NCI-H345 (cell line): ENCODE measurements at places on chromosomes 16 and 17.

GRCh38 chr17:230395-230770, 48.9 kb upstream of the DOC2B start:
- no peak for DNase-seq

- no peak for DNase-seq
Observed at GRCh38 chr17:28298449-28298848, 20.6 kb upstream of the TMEM97 start.

DNA sequence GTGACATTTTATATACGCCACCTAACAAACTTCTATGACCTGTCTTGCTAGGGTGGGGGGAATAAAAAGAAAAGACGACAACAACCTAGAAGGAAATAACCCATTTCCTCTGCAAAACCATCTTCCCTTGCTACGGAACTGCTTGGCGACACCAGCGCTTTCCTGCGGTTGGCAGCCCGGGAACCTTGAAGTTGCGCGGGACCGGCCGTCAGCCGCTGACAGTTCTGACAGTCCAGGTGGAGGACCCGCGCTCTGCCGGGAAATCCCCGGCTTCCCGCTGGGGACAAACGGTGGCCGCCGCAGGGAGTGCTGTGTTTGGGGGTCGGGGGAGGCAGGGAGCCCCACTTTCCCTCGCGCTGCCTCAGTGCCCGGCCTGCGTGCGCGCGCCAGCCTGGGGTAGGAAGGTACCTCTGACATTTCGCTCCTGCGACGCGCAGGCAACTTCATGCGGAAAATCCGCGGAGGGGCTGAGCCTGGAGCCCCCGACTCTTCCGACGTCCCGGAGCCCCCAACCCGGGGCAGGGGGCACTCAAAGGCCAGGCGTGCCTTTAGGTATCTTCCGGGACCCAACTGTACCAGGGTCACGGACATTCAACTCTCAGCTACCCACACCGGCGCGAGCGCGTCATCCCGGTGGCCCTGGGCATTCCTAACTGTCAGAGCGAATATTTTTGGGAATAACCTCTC, 516 bp downstream of the SLC16A6 start:
- no peak for DNase-seq

DNA sequence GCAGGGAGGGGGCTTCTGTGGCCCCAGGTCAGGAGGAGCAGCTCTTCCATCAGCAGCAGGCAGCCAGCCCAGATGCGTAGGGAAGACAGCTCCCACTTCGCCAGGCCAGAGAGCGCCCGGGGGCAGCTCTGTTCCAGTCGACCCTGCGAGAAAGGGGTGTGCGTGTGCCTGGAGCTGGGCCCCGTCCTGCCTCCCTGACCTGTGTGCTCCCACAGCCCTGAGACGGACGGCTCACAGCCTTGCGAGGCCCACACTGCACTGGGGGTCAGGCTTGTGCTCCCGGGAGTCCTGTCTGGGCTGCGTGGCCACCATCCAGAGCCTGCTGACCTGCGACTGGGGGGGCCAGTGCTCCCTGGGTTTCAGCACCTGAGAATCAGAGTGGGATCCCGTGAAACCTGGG, 469 bp upstream of the MSLN start:
- DNase-seq = no peak

GRCh38 chr16:78895681-78896080, 704.9 kb downstream of the MAF start:
- DNase-seq = no peak

- no peak for DNase-seq
Observed at GRCh38 chr16:73036074-73036826, 11.7 kb downstream of the ZFHX3 start.

GRCh38 chr16:79776243-79776847, 175.8 kb upstream of the MAF start:
- no peak for DNase-seq

GRCh38 chr16:72182976-72183375, 11.0 kb upstream of the PMFBP1 start:
- no peak for DNase-seq

GRCh38 chr17:41962768-41963434, 3.7 kb upstream of the CNP start:
- DNase-seq = peak; percentile 51

- peak; percentile 54 for DNase-seq
Observed at GRCh38 chr17:81409190-81409935, 14.1 kb downstream of the BAHCC1 start.

DNA sequence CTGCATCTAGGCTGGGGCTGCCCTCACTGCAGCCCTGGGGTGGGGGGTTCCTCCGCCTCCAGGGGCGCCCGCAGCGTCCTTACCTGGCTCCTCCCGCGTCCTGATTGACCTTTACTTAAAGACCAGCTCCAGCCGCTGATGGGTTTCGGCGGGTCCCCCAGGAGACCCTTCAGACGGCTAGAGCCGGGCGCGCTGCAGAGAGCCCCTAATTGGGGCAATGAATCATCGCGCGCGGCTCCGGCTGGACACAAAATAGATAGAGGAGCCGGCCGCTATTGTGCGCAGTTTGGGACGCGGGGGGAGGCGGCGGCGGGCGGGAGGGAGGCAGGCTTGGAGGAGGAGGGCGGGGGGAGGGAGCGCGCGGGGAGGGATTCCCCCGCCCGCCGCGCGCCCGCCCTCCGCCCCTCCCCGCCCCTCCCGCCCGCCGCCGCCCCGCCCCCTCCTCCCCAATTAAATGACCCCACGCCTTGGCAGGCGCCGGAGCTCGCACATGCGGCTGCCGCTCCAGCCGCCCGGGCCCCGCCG, 56.5 kb upstream of the CIBAR2 start:
- DNase-seq = peak; percentile 23

- DNase-seq = no peak
Observed at GRCh38 chr16:3311496-3311895, 6.2 kb downstream of the ZNF75A start.

GRCh38 chr17:28948342-28948741, 3.0 kb downstream of the PHF12 start:
- DNase-seq = no peak

DNA sequence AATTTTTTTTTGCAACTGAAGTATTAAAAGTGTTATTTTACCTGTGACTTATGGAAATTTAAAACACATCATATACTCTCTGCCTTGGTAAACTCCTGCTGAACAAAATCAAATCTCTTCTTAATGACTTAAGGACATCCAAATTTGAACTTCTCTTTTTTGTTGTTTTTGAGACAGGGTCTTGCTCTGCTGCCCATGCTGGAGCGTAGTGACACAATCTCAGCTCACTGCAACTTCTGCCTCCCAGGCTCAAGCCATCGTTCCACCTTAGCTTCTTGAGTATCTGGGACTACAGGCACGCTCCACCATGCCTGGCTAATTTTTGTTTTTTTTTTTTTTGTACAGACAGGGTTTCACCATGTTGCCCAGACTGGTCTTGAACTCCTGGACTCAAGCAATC, 56.1 kb downstream of the SKAP1 start:
- no peak for DNase-seq

DNA sequence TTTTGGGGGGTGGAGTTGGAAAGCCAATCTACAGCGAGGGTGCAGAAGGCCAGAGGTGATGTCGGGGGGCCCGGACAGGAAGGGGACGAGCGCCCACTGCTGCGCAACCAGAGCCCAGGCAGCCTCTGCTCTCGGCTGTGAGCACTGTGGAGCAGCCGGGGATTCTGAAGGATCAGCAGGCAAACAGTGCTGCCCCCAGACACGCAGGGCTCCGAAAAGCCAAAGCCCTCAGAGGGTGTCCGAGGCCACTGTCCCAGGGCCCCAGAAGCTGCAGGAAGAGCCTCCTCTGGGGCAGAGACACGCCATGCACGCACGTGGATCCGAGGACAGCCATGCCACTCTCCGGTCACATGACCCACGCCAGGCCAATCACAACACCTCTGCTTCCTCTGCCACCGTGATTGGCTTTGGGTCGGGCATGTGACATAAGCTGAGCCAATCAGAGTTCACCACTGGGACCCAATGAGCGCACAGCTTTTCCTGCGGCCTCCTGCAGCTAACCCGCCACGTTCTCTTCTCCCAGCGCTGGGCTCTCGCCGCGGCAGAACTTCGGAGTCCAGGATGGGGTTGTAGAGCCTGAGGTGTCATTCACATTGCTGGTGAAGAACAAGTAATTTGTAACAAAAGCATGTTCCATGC, 40.7 kb downstream of the ACTG1 start:
- peak; percentile 95 for DNase-seq

GRCh38 chr16:71732587-71732986, 8.1 kb upstream of the PHLPP2 start:
- no peak for DNase-seq

DNA sequence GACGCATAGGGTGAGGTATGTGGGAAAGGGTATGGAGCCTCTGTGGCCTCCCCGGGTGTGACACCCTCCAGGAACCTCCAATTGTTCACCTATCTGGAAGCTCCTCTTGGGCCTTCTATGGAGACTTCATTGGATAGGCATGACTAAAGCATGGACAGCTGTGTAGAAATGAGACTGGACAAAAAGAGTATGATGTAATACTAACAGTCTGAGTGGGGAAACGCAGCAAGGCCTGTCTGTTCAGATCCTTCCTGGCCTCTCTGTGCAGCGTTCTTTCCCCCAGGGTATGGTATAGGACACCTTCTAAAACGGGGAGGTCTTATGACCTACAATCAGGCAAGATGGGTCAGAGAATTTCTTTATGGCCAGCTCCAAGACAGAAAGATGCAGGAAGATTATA, 30.7 kb upstream of the CCNF start:
- DNase-seq = no peak

DNA sequence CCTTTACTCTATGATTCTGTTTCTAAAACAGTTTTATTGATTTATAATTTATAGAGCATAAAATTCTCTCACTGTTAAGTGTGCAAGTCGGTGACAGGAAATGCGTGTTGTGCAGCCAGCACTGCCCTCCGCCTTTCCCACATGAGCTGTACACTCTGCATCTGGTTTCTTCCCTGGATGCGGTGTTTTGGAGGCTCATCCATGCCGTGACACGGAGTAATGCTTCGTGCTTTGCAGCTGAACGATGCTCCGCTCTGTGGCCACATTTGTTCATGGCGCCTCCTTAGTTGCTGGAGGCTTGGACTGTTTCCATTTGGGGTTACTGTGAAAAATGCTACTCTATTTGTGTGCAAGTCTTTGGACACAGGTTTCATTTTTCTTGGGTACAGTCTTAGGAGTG, 7.2 kb upstream of the IGFALS start:
- DNase-seq = no peak

DNA sequence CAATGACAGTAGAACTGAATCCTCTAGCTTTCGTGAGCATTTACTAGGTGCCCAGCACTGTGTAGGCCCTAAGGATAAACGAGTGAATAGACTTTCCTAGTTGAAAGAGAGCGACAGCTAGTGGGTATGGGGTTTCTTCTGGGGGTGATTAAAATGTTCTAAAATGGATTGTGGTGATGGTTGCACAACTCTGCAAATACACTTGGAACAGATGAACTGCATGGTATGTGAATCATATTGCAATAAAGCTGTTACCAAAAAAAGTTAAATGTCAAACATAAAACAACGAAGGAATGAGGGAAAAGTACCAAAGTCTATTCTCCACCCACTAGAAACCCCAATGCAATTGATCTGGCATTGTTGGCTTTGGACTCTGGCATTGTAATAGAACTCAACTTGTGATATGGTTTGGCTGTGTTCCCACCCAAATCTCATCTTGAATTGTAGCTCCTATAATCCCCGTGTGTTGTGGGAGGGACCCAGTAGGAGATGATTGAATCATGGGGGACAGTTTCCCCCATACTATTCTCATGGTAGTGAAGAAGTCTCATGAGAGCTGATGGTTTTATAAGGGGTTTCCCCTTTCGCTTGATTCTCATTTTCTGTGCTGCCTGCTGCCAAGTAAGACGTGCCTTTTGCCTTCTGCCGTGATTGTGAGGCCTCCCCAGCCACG, 70.5 kb downstream of the MARF1 start:
- no peak for DNase-seq

- no peak for DNase-seq
Observed at GRCh38 chr16:78945336-78945735, 655.2 kb downstream of the MAF start.

DNA sequence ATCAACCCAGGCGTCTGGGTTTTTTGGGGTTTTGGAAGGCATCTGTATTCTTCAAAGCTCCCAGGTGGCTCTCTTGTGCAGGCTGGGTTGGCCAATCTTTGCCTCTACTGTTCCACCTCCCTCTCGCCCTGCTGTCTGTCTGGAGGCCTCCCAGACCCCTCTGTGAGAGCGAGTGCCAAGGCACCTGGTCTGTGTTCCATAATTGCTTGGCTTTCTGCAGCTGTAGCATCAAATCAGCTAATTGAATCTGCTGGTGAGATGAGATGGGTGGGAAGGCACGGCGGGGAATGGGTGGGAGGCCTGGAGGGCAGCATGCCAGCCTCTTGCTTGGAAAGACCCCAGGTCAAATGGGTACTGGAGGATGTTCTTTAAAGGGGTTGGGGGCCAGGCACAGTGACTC, 52.5 kb upstream of the CLEC19A start:
- no peak for DNase-seq

DNA sequence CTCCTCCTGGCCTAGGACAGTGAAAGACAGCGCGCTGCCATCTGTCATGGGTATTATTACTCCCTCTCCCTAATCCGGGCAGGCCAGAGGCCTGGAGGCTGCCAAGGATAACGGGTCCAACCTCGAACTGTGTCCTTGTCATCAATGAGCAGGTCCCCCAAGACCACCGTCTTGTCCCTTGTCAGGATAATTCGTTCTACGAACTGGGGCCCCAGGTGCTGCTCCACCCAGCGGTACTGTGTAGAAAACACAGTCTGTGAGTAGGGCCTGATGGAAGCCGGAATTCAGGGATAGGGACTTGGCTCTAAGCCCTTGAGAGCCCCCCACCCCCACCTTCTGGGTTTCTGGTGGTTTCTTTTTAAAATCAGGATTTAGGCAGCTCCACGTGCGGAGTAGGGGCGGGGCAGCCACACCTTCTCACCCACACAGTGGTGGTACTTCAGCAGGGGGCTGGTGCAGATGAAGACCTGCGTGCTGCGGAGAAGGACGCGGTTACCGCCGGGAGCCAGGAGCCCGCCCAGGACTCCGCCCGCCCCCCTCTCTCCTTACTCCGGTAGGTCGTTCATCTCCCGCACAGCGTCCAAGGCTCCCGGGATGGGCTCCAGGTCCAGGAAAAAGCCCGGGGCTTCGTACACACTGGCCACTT, 787 bp downstream of the NT5C start:
- peak; percentile 77 for DNase-seq

GRCh38 chr17:80645706-80646325, 101.2 kb downstream of the RPTOR start:
- DNase-seq = peak; percentile 48

DNA sequence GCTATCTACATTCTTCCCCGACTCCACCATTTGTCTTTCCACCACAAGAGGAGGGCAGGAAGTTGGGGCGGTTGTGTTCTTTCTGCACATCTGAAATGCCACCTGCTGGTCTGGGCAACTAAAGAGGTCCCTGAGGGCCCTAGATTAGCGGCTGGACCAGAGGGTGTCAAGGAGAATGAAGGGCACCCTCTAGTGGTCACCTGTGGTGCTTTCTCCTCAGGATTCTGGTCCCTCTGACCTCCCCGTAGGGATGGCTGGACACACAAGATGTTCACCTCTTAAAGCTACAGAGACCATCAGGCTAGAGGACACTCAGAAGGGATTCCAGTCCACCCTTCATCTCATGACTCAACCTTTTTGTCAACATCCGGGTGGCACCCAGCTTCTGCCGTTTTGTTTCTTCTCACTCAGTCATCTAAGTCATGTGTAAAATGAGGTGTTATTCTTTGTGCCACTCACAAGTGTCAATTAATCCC, 2.9 kb upstream of the SCIMP start:
- DNase-seq = peak; percentile 45
